GM12891 (cell line): ENCODE measurements at places on chromosomes 1 and 21.

- no peak for DNase-seq
These were observed 13.0 kb upstream of the PEAR1 start for GRCh38 chr1:156880473-156880872.

DNA sequence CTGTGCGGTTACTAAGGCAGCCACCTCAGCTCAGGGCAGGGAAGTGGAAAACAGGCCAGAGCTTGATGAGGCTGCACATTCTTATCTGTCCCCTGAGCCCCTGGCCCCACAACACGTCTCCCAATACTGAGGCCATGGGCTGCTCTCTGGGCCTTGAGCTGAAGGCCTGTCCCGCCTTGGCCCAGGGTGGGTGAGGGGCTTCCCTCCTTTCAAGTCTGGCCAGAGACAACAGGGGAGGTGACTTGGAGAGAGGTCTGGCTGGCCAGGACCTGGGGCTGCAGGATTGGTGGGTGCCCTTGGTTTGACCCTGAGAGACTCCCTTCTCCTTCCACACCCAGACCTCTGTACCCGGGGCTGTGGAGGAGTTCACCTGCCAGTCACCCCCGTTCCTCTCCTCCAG lies 563.8 kb downstream of the PTPRU start:
- no peak for DNase-seq

GRCh38 chr1:73862355-73862754 lies 335.6 kb downstream of the LRRIQ3 start:
- DNase-seq, result no peak

- no peak for DNase-seq
These were observed 59.8 kb downstream of the IL12RB2 start for GRCh38 chr1:67367370-67368045.

DNA sequence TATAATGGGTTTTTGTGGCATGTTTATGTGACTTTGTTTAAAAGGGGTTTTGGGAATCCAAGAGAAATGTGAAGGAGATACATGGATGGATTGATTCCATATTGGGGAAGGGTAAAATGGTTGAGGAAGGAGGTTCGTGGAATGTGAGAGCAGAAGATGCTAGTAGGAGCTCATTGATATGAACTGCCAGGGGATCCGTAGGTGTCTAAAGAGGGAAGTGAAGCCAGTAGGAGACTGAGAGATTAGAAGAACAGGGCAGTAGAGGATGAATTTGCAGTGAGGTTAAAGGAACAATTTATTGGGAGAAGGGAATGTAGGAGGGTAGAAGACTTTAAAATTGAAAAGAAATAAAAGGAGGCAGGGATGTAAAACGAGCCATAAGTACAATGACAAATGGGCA lies 252.6 kb downstream of the GPR52 start:
- no peak for DNase-seq

- no peak for DNase-seq
These were observed 373.1 kb downstream of the TBX15 start for GRCh38 chr1:118615066-118615465.

- no peak for DNase-seq
These were observed 34.4 kb upstream of the PADI1 start for GRCh38 chr1:17170571-17170970.

- DNase-seq, result no peak
These were observed 99.3 kb downstream of the FMN2 start for GRCh38 chr1:240190881-240191401.

- no peak for DNase-seq
These were observed 23.4 kb upstream of the TARDBP start for GRCh38 chr1:10989095-10989494.

GRCh38 chr1:221626041-221626440 lies 115.8 kb downstream of the DUSP10 start:
- DNase-seq, result no peak

DNA sequence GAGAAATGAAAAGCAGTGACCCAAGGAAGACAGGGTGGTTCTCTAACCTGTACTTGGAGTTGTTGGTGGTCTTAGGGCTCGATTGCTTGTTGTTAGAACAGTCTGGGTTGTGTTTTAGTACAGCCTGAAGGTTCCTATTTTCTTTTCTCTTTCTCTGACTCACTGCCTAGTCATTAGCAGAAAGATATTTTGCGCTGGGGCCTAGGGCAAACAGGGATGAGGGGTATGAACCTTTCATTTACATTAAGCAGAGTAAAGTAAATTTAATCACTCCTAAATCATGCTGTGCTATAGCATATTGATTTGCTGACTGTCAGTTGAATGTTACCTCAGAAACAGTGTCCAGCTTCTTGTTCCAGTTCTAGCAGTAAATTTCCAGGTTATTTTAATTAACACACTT lies 197.2 kb downstream of the RWDD3 start:
- DNase-seq, result no peak

- DNase-seq, result no peak
These were observed 77.8 kb upstream of the C1orf105 start for GRCh38 chr1:172342584-172343239.

DNA sequence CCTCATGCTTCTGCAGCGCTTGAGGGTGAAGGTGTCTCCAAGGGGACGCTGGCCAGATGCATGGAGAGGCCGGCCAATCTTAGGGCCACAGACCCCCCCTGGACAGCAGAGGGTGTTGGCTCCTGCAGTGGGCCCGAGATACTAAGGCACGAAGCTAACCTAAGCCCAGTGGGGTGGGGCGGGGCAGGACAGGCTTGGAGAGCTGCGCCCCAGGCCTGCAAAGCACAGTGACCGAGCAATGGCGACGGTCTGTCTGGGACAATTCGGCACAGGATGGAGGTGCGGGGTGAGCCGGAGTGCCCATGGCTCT lies 1.3 kb downstream of the FNDC10 start:
- DNase-seq, result no peak

DNA sequence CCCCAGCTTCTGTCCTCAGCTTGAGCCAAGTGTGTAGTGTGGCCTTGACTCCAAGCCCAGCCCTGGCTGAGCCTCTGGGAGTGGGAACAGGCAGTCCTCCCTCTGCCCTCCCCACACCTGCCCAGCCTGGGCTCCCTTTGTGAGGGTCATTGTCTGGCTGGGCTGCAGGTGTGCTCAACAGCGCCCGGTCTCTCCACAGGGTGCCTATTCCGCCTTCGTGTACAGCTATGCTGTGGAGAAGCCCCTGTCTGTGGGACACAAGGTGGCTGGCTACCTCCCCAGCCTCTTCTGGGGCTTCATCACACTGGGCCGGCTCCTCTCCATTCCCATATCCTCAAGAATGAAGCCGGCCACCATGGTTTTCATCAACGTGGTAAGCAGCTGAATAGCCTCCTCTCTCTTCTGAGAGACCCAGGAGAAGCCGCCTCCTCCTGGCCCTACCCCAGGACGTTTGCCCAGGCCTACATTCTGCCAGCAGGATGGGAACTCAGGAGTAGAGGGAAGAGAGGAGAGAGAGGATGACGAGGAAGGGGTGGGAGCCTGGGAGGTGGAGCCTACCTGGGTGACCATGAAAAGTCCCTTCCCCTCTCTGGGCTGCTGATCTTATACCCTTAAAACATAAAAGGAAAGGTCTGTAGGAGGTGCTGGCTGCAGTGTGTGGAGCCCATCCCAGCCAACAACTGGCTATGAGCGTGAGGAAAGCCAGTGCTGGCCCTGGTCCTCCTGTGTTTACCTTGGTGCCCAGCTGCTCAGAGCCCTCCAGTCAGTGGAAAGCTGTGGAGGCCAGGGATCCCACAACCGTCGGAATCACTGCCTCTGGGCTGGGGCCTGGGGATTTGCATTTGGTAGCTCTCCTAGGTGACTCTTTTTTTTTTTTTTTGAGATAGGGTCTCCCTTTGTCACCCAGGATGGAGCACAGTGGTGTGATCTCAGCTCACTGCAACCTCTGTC lies 45.7 kb downstream of the ELK4 start:
- DNase-seq, result no peak

DNA sequence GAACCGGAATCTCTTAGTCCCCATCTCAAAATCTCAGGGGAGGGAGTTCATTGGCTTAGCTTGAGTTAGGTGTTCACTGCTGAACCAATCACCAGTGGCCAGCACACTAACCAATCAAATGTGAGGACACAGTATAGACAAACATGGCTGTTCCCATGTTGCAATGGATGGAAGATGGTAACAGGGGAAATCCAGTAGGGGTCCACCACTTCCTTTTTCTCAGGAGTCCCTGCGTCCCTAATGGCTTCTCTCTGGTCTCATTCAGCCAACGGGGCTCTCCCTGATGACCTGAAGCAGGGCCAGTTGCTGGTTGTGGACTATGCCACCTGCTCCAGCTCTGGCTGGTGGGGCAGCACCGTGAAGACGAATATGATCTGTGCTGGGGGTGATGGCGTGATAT lies 9.7 kb downstream of the CELA2B start:
- DNase-seq, result no peak

- DNase-seq, result no peak
These were observed 22.9 kb downstream of the PRDM2 start for GRCh38 chr1:13722808-13723360.

DNA sequence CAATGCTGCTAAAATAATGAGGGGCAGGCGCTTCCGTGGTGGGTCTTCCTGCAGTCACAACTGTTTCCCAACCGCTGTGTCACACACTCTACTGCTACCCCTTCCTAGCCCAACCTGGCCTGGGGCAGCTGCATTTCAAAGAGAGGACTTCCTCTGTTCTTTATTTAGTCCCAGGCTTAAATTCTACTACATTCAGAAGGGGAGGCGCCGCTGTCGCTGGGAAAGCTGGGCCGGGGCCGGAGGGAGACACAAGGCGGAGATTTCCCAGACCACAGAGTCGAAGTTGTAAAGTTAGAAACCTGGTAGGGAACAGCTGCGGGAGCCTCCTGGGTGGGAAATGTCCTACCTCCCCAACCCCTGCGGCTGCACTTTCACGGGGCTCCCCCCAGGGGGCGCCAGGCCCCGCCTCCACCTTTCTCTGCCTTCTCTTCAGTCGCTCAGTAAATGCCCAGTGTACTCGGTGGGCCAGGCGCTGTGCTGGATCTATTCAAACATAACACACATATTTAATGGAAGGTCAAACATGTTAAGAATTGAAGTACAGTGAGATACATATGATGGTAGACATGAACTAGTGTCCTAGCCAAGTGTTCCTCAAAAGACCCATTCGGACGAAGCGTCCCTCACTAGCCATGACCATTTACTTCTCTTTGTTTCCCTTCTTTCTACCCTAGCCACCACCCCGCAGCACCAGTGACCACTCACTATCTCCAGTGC lies 23.1 kb downstream of the DYRK3 start:
- DNase-seq, result peak; percentile 80

DNA sequence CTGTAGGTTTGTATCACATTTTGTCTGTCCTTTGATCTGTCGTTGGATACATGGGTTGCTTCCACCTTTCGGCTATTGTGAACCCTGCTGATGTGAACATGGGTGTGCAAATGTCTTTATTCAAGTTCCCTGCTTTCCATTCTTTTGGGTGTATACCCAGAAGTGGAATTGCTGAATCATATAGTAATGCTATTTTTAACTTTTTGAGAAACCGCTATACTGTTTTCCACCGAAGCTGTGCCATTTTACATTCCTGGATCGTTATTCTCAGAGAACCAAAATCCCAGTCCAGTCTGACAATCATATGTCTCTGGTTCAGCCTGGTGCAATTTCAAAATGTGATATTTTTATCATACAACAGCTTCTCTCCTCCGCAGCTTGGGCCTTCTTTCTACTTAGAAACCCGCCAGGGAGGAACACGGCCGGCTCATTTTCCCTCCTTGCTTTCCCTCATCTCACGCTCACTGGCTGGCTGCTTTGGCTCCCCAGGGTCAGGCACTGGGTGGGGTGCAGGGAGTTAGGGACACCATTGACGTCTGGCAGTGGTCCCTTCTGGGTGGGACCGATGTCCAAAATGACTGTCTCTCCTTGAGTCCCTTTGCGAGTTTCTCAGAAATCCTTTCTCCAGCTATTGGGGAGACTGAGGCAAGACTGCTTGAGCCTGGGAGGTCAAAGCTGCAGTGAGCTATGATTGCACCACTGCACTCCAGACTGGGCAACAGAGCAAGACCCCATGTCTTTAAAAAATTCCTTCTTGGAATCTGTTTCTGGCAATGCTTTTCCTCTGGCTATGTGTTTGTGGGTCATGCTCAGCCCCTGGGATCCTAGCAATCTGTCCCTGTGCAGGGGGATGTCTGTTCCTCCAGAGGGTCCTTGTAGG lies 73.5 kb upstream of the AKT3 start:
- no peak for DNase-seq

GRCh38 chr1:178960482-178961240 lies 65.0 kb upstream of the FAM20B start:
- DNase-seq, result no peak

GRCh38 chr1:65255035-65255655 lies 54.2 kb upstream of the DNAJC6 start:
- no peak for DNase-seq

- DNase-seq, result no peak
These were observed 212.6 kb upstream of the L1TD1 start for GRCh38 chr1:61981870-61982660.

- no peak for DNase-seq
These were observed 544.6 kb downstream of the AMY1C start for GRCh38 chr1:104294259-104294658.

DNA sequence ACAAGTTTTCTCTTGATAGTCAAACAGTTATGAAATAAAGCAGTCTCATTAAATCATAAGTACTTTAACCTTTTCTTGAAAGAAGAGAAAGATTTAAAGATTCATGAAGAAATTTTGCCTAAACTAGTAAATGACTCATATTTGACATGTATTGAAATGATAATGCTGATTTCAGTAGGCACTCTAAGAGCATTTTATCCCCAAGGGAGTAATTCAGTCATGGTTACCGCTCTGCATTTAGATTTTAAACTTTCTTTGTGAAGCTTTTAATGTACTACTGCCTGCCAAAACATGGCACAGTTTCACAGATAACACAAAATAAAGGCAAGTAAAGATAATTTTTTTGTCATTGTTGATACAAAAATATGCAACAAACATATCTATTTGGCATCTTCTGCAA lies 6.8 kb downstream of the USH2A start:
- no peak for DNase-seq

DNA sequence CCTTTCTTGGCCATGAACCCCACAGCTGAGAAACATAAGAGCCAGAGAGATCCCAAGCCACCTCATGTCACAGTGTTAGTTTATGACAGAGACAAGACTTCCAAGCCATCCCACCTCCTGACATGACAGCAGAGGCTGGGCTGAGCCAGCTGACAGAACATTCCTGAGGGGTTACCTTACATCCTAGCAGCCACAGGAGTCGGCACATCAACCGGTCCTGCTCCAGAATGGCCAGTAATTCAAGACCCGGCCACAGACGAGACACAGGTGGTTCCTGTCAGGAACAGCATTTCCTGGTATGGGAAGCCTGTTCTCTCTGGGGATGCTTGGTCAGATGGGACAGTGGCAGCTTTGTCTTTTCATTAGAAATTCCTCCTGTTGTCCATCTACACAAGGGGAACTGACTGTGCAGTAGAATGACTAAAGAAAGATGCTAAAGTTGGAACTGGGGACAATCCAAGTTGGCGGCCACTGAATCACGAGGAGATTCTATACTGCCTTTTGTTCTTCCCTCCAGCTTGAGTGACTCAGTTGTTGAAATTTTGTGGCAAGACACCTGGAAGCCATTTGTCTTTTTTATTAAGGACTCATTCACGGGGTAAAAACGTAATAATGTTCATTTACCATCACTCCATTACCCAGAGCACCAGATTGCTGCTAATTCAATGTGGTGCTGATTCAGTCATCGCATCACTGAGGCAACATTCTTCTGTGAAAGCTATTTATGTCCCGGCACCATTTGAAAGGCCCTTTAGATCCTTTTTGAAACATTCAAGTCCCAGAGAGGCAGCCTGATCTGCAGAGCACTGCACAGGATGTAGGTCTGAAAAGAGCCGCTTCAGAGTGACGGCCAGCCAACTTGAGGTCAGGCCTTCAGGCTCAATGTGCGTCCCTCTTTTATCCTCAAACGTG lies 37.2 kb upstream of the NPL start:
- no peak for DNase-seq

- no peak for DNase-seq
These were observed 586.5 kb downstream of the NEGR1 start for GRCh38 chr1:71695821-71696220.
